Cerebellar nuclear complex (tissue), 1 donor: ENCODE measurements at places on chromosomes 12 and 14.
A peak's percentile ranks its signal among the peaks of the same experiment; 100 is the strongest.

DNA sequence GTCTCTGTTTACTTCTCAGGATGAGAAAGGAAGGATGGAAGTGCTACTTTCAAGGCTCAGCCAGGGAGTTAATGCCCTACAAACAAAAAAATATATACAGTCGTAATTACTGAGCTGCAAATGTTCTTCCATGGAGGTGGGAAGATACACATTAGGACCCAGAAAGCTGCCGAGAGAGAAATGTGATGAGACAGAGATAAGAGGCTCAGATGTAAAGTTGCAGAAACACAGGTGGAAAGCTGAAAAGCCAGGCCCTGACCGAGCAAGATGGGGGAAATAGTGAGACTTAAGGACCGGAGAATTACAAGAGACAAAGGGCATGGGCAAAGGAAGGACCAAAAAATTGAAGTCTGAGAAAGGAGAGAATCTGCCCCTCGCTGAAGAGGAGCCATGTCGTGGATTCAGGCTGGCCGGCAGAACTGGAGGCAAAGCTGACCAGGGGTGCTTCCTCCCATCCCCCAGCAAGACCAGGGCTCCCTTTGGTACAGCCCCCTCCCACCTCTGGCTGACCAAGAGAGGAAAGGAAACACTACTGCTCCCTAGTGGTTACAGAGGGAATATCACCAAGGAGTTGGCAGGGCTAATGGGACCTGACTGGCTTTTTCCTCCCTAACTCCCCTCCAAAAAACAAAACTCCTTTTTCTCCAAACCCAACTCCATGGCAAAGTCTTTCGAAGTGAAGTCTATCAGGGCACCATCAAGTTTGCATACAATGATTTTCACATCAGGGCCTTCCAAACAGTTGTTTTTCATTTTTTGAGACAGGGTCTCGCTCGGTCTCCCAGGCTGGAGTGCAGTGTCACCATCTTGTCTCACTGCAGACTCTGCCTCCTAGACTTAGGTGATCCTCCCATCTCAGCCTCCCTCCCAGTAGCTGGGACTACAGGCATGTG, 12.1 kb downstream of the ZFHX2 start:
- DNase-seq: peak; percentile 44

GRCh38 chr12:56591126-56591525, 39.0 kb downstream of the BAZ2A start:
- DNase-seq: no peak

- no peak for DNase-seq
Observed at GRCh38 chr12:94230357-94230905, 82.1 kb downstream of the PLXNC1 start.

DNA sequence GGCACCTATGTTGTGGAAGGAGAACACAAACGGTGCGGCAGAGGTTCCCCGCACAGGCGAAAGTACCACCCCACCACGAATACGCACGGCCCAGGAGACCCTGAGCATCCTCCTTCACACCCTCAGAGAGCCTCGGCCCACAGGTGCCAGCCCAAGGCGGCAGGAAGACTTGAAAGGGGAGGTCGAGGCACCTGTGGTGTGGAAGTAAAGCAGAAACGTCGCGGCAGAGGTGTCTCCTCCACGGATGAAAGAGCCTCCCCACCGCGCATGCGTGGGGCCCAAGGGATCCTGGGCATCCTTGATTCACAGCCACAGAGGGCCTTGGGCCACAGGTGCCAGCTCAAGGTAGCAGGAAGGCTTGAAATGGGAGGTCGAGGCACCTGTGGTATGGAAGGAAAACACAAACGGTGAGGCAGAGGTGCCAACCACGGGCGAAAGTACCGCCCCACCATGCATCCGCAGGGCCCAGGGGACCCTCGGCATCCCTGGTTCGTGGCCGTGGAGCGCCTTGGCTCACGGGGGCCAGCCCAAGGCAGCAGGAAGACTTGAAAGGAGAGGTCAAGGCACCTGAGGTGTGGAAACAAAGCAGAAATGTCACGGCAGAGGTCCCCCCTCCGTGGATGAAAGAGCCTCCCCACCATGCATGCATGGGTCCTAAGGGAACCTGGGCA, 380.1 kb downstream of the ALG10 start:
- no peak for DNase-seq

DNA sequence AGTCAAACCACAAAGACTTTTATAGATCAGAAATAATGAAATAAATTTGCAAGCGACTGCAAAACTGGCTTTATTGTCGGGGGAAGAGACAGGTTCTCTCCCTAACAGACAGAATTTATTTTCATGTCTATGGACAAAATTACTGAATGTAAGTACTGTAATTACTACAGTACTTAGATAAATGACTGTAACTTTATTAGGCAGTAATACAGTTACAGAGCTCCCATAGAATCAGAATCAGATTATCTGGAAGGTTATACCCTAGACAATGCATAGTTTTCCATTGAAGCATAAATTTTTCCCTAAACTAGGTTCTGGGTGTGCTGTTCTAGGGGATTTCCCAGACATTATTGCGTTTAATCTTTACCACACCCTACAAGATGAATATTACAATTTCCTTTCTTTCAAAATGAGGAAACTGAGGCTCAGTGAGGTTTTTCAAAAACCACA, 114.2 kb downstream of the C12orf75 start:
- no peak for DNase-seq

DNA sequence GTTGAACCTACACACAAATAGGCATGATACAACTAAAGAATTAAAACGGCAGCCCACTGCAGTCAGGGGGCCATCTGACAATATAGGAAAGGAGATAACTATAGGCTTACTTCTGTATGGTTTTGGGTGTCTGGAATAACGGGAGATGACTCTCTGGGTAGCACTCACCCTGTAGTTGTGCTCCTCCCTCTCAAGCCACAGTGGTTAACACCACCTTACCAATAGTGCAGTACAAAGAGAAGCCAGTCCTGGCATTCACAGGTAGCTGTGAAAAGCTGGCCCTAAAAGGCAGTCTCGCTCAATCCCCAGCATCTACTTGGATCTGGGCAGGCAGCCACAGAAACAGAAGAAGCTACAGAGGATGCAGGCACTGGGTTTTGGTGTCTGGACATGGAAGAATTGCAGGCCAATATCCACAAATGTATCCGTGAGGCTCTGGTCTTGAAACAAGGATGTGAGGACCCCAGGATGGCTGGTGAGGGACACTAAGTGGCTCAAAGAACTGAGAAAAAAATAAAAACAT, 93.0 kb downstream of the DPF3 start:
- DNase-seq: no peak

DNA sequence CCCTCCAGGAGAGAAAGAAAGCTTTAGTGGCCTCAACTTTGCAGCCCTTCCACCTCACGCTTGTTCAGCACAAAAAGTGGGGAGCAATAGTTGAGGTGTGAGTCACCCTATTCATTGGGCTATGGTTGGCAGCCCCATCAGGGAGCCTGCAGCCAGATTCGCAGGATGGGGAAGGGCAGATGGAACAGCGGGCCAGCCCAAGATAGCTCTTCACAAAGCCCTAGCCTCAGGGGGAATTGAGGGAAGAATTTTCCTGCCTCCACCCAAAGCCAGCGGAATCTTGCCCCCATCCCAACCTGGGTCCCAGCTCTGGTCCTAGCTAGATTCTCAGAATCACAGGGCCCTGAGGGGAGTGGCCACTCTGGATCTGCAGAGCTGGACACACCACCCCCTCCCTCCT, 3.6 kb upstream of the KRT5 start:
- DNase-seq: no peak

DNA sequence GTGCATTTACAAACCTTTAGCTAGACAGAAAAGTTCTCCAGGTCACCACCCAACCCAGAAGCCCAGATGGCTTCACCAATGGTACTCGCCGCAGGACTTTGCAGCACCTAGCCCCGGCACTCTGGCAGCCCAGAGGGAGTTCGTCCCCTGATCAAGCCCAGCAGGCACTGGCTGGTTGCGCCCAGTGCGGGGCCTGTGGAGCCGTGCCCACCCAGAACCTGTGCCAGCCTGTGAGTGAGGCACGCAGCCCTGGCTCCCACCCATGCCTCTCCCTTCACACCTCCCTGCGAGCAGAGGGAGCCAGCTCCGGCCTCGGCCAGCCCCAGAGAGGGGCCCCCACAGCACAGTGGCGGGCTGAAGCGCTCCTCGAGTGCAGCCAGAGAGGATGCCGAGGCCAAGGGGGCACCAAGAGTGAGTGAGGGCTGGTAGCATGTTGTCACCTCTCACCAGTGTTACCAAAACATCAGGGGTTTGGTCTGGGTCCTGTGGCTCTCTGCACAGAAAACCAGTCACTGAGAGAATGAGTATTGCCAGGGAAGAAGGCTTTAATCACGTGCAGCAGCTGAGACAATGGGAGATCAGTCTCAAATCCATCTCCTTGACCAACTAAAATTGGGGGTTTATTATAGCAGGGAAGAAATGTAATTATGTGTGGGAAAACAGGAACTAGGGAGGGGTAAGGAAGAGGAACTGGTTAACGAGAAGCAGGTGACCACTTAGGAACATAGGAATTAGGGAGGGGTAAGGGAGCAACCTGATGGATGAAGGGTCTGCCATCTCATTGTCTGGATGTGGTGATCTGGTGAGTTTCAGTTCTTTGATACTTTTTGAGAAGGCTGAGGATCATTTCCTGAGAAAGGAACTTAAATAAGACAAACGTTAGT, 151.3 kb downstream of the NUBPL start:
- no peak for DNase-seq

DNA sequence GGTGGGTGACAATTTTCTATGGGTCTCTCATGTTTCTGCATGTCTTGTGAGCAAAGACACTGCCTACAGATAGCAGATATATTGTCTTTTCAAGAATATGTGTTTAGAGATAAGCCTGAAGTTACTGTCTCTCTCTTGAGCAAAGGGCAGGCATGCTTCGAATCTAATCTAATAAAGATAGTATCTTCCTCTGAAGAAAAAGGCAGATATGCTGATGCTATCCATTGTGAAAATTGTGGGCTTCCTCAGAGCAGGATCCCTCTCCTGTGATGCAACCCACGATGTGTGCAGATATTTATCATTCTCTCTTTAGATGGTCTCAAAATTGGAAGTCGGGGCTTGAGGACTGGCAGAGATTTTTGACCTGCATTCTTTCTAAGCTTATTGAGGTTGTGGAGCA, 187.0 kb downstream of the DACT1 start:
- DNase-seq: no peak

- DNase-seq: no peak
Observed at GRCh38 chr14:103310576-103311095, 23.4 kb upstream of the EIF5 start.

DNA sequence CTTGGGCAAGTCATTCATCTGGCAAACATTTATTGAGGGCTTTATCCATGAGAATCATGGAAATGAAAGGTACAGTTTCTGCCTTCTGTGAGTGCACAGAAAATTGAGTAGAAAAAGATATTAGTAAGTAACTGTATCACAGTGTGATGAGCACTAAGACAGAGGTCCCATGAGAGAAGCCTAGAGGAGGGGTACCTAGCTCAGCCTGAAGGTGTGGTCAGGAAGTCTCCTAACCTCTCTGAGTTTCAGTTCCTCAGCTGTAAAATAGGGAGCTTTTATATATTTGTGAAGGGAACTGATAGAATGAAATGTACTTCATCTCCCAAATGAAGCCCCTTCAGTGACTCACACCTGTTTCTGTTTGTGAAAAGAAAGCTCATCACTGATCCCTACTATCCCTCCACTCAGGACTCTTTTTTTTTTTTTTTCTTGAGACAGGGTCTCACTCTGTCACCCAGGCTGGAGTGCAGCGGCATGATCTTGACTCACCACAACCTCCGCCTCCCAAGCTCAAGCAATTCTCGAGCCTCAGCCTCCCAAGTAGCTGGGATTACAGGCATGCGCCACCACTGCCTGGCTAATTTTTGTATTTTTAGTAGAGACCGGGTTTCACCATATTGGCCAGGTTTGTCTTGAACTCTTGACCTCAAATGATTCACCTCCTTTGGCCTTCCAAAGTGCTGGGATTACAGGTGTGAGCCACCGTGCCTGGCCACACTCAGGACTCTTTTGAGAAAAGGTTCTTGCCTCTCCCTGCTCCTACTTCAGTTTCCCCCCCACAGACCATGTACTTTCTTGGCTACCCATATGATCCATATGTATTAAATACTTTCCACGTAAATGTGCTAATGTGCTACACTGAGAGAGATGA, 93.7 kb upstream of the FUT8 start:
- no peak for DNase-seq

GRCh38 chr14:70856851-70857495, 47.7 kb upstream of the MAP3K9 start:
- DNase-seq: no peak

DNA sequence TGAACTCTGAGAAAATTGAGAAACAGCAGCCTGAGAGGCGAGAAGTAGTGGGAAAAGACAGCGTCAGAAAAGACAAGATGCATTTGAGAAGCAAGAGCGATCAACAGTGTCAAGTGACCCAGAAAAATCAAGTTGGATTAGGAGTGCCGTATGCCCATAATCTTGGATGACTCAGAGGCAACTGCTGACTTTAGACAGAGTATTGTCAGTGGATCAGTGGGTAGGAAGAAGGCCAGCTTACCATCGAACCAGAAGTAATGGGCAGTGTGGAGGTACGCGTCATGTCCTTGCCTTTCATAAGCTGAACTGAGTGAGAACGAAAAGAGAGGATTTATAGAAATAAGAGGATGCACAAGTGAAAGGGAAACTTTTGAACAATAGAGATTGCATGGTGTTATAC, 151.0 kb upstream of the NAV3 start:
- DNase-seq: no peak

DNA sequence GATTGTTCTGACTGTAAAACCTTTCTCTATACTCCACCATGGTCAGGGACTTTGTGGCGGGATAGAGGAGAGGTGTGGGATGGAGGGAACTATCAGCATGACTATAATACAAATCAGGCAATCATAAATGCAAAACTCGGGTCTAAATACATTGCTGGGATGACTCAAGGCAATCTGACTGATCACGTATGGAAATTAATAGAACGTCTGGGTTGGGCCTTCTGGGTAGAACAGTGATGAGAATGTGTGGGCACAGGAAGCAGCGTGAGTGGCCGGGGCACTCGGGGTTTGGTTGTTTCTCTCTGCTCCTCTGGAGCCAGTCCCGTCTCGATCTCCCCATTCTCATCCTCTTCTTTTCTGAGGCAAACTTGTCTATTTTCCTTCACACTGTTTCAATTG, 485.8 kb downstream of the VRK1 start:
- DNase-seq: no peak

GRCh38 chr12:85642288-85642687, 193.9 kb downstream of the RASSF9 start:
- no peak for DNase-seq
